Fibroblast of lung (primary cell): ENCODE measurements at places on chromosomes 3 and 15. TPM values are rescaled to one million over a fixed set of nuclear protein-coding genes. Genes with fewer than 3 reads are reported as not detected.
A peak's percentile ranks its signal among the peaks of the same experiment; 100 is the strongest.

- peaks cover 4% of the 10 kb centered on the region for H3K4me1 ChIP-seq
- H3K27ac ChIP-seq: no peak overlapping the region
- H3K4me3 ChIP-seq: no peak overlapping the region
- no peak for DNase-seq
- no peaks in the 10 kb centered on the region for H3K27me3 ChIP-seq
Measured at GRCh38 chr3:15889936-15890335, 92.2 kb upstream of the ANKRD28 start.

GRCh38 chr15:41934843-41935242, 37.5 kb downstream of the EHD4 start:
- no peak overlapping the region for H3K27ac ChIP-seq
- H3K4me3 ChIP-seq: no peak overlapping the region
- no peaks in the 10 kb centered on the region for H3K36me3 ChIP-seq
- peaks cover 12% of the 10 kb centered on the region for H3K4me1 ChIP-seq
- H3K27me3 ChIP-seq: no peaks in the 10 kb centered on the region

- no peaks in the 10 kb centered on the region for H3K27me3 ChIP-seq
- H3K27ac ChIP-seq: no peak overlapping the region
- H3K36me3 ChIP-seq: no peaks in the 10 kb centered on the region
- H3K4me3 ChIP-seq: no peak overlapping the region
Measured at GRCh38 chr3:38084334-38085310, 45.6 kb downstream of the DLEC1 start.

DNA sequence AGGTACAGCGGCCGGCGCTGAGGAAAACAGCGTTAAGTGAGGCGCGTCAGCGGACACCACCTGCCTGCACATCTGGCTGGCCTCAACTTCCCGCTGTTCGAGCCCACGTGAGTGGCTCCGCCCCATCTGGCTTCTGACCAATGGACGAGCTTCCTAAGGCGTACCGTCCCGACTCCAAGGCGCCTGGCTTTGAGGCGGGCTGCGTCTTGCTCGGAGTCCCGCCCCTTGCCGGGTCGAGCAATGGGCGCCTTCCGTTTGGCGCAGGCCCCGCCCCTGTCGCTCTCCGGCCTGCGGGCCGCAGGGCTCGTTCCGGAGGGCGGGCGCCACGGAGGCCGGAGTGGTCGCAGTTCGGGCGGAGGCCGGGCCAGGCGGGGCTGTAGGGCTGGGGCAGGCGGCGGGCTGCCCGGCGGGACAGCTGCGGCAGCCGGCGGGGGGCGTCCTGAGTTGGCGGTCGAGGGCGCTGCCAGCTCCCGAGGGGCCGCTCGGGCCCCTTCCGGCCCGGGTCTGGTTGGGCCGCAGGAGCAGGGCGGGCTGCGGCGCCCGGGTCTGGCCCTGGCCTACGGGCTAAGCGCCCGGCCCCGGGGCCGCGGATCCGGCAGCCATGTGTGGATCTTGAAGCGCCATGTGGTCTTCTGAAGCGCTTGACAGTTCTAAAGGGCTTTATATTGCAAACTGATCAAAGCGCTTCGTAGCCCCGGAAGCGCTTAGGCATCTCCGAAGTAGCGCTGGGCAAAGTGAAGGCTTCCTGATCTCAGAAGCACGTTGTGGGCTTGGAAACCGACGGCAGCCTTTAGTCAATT, at the start of gene TATDN2:
Gene TATDN2 (plus strand): TSS at position 276 of the 800 bp plus-strand sequence. CDS start 742 bp downstream, outside the sequence.
- DNase-seq: peak; percentile 95
- peak within 1 kb of the TSS; percentile 77 for H3K27ac ChIP-seq
- no peaks in the 10 kb centered on the region for H3K36me3 ChIP-seq
- H3K27me3 ChIP-seq: no peaks in the 10 kb centered on the region
- H3K4me3 ChIP-seq: peak within 1 kb of the TSS; percentile 91

DNA sequence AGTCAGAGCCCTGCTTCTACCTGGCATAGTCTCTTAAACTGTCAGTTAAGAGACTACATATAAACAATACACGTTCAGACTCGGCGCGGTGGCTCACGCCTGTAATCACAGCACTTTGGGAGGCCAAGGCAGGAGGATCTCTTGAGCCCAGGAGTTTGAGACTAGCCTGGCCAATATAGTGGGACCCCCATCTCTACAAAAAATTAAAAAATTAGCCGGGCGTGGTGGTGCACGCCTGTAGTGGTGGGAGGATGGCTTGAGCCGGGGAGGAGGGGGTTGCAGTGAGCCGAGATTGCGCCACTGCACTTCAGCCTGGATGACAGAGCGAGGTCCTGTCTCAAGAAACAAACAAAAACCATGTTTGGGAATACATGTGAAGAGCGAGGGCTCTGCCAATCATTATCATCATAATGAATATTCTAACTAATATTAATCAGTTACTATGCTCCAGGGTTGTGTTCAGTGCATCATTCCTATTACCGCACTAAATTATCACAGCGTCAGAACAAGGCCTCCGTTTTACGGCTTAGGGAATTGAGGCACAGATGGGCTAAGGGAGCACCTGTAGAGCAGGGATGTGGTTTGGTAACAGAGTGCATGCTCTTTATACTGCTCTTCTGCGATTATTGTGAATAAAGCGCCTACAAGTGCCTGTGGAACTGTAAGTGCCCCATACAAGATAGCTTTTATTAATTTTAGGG, 844 bp upstream of the UQCC5 start:
- no peaks in the 10 kb centered on the region for H3K36me3 ChIP-seq
- peak overlapping the region; percentile 45 for H3K4me3 ChIP-seq
- DNase-seq: no peak
- H3K27ac ChIP-seq: no peak overlapping the region

DNA sequence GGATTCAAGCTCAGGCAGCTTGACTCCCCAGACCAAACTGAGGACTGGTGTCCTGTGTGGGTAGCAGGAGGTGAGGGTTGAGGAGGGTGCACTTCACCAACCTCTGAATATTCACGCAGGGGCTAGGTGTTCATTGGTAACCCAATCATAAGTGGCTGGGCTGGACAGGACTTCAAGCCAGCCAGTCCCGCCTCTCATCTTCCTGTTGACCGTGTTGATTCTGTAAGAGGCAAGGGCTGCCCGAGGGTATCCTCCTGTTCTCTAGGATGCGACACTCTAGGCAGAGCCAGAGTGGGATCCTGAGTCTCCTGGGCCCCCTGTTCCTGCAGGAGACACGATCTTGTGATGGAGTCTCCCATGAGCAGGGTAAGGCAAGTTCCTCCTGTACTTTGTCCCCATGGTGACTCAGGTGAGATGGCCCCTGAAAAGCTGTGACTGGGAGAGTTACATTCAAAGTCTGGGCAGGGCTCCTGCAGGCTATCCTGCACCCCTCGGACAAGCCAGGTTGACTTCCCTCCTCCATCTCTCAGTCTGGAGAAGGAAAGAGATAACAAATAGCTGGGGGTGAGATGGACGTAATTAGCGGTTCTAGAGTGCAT, 58.1 kb upstream of the POMGNT2 start:
- H3K4me3 ChIP-seq: no peak overlapping the region
- DNase-seq: no peak
- H3K27me3 ChIP-seq: no peaks in the 10 kb centered on the region

DNA sequence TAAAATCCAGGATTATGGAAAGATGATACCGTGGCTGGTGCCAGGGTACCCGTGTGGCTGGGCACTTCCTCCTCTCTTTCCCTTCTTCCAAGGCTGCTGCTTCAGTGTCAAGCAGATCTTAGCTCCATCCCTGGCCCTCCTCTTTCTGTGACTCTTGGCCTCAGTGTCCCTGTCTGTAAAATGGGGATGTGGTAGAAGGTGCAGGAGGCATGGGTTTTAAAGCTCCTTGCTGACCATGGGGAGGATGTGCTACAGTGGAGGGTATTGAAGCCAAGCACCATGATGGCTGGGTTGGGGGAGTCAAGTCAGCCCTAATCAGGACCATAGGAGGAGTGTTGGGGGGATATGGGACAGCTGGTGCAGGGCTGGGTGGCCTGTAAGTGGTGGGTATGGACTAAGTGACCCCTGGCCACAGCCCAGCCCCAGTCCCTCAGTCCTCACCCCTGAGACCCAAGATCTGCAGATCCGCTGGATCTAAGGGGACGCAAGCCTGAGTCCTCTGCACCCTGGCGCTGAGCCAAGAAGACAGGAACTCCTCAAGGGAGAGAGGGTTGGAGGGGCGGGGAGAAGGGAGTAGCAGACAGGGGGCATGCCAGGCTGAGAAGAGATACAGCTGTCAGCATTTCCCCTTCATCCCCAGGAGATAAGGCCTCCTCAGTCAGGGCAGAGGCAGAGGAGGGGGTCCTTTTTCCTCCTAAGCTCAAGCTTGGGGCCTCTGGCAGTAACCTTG, 12.0 kb downstream of the PTH1R start:
- no peak for DNase-seq
- H3K36me3 ChIP-seq: no peaks in the 10 kb centered on the region
- H3K4me1 ChIP-seq: no peaks in the 10 kb centered on the region
- peaks cover 21% of the 10 kb centered on the region for H3K27me3 ChIP-seq
- no peak overlapping the region for H3K27ac ChIP-seq

- no peaks in the 10 kb centered on the region for H3K36me3 ChIP-seq
- no peaks in the 10 kb centered on the region for H3K4me1 ChIP-seq
- peaks cover 16% of the 10 kb centered on the region for H3K27me3 ChIP-seq
- peak overlapping the region; percentile 85 for H3K4me3 ChIP-seq
Measured at GRCh38 chr3:169662132-169662842, 1.2 kb downstream of the MECOM start.

- peaks cover 4% of the 10 kb centered on the region for H3K4me1 ChIP-seq
- no peak overlapping the region for H3K27ac ChIP-seq
- no peak overlapping the region for H3K4me3 ChIP-seq
- no peaks in the 10 kb centered on the region for H3K36me3 ChIP-seq
Measured at GRCh38 chr3:37223141-37223558, 48.8 kb upstream of the LRRFIP2 start.

DNA sequence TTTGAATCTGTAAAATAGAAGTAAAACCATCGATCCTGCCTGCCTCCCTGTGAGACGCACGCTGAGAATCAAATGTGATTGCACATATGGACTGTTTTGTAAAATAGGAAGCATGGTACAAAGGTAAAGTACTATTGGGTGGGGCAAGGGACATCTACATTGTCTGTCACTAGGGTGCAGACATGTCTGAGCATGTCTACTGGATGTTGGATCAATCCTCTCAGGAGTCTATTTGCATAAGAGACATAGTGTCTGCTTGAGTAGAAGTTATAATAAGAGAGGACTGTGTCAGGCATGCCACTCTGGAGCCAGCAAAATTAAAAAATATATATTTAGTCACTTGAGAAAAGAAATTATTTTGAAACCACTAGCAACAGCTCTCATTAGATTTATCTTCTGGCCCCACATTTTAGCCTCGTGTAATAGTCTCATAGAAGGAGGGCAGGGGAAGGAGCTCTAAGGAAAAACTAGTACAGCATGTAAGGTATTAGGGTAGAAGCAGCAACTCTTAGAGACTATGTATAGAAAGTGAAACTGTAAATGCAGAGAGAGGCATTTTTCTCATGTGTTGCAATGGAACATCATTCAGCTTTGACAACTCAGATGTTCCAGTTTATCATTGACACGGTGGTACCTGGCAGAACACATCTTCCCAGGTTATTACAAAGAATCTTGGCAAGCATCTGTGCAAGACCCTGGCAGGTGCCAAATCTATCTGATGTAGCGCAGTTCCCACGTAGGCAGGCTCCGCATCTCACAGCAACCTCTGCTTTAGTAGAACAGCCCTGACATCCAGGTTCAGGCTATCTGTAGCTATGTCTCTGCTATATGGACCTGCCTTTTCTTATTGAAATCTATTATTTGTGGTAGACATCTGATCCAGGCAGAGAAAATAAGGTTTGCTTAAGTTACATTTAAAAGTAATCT, 85.2 kb upstream of the CHL1 start:
- no peaks in the 10 kb centered on the region for H3K36me3 ChIP-seq
- no peak overlapping the region for H3K4me3 ChIP-seq
- DNase-seq: no peak

- H3K27ac ChIP-seq: no peak overlapping the region
- no peaks in the 10 kb centered on the region for H3K4me1 ChIP-seq
- no peak for DNase-seq
- peaks cover 25% of the 10 kb centered on the region for H3K36me3 ChIP-seq
Measured at GRCh38 chr3:58141766-58142345, 68.9 kb downstream of the DNASE1L3 start.

DNA sequence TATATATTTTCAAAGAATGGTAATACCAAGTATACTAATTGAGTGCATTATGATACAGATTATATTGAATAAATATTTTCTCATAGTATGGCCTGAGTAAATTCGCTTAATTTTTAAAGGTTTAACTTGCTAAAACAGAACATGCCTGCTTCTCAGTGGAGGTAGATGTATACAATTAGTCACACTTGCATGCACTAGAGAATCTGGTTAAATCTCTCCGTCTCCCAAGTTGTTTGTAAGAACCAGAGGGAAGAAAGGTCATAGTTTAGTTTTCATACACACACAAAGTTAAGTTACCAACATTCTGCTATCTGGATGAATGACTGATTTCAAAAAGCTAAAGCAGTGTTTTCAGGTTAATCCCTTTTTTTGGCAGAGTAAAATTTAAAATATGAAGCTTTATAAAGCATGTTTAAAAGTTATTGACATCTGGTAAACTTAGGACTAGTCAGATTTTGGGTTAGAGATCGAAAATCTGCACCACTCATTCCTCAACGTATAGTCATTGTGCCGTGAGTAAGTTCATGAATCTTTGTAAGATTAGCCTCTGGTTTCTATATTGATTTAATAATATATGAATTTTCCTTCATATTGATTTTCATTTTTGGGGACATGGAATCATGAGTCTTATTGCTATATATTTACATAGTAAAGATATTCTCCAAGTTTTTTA, 117.6 kb upstream of the SAMMSON start:
- no peaks in the 10 kb centered on the region for H3K4me1 ChIP-seq
- DNase-seq: peak; percentile 8
- H3K36me3 ChIP-seq: no peaks in the 10 kb centered on the region
- H3K27ac ChIP-seq: no peak overlapping the region
- no peak overlapping the region for H3K4me3 ChIP-seq

GRCh38 chr3:3772920-3773319, 26.3 kb upstream of the LRRN1 start:
- H3K27me3 ChIP-seq: no peaks in the 10 kb centered on the region
- H3K27ac ChIP-seq: no peak overlapping the region
- no peaks in the 10 kb centered on the region for H3K36me3 ChIP-seq

GRCh38 chr15:89777782-89778380, 1.7 kb downstream of the MESP2 start:
- no peak for DNase-seq
- no peaks in the 10 kb centered on the region for H3K27me3 ChIP-seq
- H3K36me3 ChIP-seq: no peaks in the 10 kb centered on the region

The SLC6A1 gene
- total RNA-seq: not detected in 2 replicates

The PFKFB4 gene
- total RNA-seq: 6.7 and 12.2 TPM in 2 replicates

The CD200R1 gene
- 0.17 TPM in 1 of 2 replicates, not detected in the other for total RNA-seq

The PLSCR2 gene
- 0.17 TPM in 1 of 2 replicates, not detected in the other for total RNA-seq

The MGLL gene
- total RNA-seq: 15.2 and 60.1 TPM in 2 replicates

The PLIN1 gene
- total RNA-seq: 0.50 and 0.51 TPM in 2 replicates

The PHC3 gene
- 31.8 and 36.0 TPM in 2 replicates for total RNA-seq

The IL5RA gene
- not detected in 2 replicates for total RNA-seq

The MNS1 gene
- total RNA-seq: 1.8 and 2.1 TPM in 2 replicates

The DUOX1 gene
- not detected in 2 replicates for total RNA-seq

The CAPN3 gene
- 1.8 and 3.6 TPM in 2 replicates for total RNA-seq
